Neural crest cell (in vitro differentiated cells): ENCODE measurements at places on chromosomes 2 and 18.

DNA sequence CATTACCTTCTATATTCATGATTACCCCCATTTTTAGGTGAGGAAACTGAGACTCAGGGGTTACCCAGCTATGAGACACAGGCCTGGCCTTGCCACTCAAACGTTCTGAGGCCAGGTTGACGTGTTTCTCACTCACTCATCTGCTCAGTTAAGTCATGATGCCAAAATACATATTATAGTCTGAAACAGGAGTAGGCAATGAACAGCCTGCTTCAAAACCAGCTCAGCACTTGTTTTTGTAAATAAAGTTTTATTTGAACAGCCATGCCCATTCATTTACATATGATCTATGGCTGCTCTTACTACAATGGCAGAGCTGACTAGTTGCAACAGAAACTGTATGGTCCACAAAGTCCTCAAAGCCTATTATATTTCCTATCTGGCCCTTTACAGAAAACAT, 74.1 kb upstream of the SMAD2 start:
- DNase-seq: no peak

GRCh38 chr18:63895190-63895589, 7.7 kb downstream of the SERPINB2 start:
- DNase-seq: no peak

DNA sequence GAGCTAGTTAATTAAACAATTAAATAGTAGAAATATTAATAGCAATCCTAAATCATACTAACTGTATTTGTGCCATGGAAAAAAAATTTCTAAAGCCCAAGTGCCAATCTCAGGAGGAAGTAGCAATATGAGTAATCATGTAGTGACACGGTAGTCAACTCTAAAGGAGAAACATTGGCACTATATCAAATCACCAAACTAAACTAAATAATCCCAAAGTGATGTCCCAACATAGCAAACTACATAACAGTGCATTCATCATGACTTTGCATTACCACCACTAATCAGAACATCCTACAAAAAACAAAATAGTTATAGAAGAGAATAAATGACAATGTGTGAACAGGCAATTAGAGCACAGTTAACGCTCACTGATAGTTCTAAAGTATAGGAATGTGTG, 195.1 kb downstream of the EXOC6B start:
- no peak for DNase-seq

DNA sequence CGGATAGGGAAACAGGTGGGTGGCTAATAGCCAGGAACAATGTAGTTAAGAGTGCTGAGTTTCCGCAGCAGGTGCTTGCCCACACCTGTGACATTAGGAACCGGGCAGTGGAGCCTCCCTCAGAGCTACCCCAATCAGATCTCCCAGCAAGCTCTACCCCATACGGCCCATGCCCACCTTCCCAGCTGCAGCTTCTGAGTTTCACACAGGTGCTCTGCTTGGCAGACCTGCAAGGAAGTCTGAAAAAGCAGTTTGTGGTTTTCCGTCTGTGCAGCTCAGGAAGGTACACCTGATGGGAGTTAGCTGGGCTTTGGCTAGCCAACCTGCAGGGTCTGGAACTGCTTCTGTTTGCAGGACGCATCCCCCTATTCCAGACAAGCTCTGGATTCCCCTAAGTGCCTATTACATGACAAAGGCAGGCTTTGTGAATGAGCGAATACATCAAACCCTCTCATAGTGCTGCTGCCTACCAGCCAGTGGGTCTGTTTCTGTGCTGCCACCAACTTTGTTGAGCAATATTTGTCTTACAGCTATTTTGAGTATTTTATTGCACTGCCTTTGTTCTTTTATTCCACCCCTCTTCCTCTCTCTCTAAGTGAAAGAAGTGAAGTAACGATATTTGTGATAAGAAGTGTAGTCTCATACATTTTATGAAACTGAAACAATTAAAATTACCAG, 24.7 kb upstream of the CEP68 start:
- DNase-seq: no peak

GRCh38 chr2:106085181-106085940, 108.7 kb downstream of the UXS1 start:
- DNase-seq: no peak

- DNase-seq: no peak
These were observed 1.5 kb upstream of the UGP2 start for GRCh38 chr2:63840081-63840784.

DNA sequence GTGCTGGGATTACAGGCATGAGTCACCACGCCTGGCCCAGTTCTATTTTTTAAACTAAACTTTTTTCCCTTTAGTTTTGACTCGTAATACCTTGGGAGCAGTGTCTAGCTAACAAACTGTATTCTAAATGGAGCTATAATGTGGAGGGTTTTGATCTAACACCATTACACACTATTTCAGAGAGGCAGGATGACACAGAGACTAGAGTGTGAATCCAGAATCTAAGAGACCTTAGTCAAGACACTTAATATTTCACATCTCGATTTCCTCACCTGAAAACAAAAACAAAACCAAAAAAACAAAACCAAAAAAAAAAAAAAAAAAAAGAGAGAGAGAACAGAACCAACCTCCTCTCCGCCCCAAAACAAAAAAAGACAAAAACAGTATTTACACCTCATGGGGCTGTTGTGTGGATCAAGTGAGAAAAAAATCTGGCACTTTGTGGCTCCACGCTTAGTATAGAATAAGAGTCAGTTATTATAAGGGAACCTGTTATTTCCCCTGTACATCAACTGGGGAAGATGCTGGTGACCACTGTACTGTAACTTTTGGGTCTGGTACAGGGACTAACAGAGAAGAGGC, 31.3 kb downstream of the DARS1 start:
- DNase-seq: no peak

GRCh38 chr2:220811952-220812570, 760.0 kb downstream of the EPHA4 start:
- no peak for DNase-seq

DNA sequence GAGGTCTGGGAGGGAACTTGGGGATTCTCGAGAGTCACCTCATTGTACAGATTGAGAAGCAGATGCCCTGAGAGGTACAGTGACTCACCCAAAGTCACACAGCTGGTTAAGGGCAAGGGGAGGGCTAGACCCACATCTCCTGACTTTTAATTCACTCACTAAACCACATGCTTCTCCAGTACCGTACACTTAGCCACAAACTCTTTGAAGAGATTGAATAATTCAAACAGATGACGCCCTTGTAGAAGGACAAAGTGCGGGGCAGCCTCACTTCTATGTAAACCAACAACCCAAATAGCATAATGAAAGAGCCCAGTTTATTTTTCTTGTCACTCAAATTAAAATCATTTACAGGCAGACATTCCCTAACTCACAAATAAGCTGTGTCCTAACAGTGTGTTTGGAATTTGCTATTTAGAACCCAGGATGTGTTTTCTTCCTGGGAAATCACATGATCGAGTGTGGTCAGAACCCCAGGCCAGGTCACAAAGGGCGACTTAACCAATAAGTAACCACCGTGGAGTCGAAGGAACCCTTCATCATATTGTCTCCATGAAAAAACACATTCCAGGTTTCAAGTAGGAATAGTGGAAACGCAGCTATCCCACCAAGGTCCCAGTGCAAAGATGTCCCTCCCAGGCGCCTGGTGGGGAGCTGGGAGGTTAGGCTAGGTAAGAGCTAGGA, 35.8 kb upstream of the PTPN4 start:
- no peak for DNase-seq

DNA sequence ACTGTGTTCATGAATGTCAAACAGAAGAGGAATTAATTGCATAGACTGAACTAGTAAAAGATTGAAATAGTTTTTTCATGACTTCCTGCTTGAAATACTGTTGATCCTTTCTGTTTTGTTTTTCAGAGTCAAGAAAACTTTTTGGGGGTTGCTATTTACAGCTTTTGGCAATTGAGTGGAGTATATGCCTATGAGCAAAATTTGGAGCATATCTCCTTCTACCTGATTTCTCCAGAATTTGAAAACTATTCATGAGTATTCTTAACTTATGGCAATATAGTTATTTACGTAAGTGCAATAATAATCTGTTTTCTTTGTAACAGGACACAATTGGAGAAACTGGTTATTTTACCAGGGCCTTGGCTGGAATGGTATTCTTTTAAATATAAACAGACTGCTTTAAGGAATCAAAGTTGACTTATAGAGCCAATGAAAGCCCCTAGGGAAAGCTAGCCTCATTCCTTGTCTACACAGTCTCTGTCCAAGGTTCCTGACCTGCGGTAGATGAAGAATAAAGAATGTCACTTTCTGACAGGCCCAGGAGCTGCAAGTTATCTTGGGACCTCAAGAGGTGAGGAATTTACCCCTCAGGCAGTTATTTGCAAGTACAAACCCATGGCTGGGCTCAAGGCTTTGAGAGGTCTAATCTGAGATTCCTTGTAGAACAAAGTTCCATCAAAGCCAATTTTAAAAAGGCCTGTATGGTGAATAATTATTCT, 193.5 kb upstream of the NDUFV2 start:
- DNase-seq: no peak

DNA sequence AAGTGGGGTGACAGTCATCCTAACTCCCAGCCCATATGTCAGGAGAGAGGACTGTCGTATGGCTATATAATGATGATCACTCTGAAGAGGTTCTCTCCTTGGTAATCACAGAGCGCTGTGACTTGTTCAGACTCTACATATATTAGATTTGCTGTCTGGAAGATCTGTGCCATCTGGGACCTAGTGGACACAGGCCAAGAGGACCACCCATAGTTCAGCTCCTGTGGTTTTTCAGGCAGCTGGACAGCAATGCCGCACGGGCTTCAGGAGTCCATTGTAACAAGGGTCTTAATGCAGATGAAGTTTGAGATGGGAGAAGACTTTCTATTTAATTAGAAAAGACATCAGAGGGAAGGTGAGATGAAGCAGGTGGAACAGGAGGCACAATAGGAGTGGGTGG, 40.1 kb upstream of the EPHA4 start:
- DNase-seq: no peak

DNA sequence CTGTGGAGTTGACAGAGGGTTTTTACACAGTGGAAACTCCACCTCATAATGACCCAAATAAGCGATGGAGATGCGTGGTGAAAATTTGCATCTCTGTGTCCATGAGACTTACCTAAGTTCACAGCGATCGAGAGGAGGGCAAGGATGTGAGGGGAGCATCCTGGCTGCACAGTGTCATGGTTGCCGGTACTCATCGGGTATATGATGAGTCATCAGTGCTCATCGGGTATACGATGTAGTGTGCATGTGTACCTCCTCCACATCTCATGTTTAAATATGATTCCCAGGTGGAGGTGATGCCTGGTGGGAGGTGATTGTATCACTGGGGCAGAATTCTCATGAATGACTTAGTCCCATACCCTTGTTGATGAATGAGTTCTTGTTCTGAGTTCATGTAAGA, 233.5 kb downstream of the MYT1L start:
- no peak for DNase-seq

DNA sequence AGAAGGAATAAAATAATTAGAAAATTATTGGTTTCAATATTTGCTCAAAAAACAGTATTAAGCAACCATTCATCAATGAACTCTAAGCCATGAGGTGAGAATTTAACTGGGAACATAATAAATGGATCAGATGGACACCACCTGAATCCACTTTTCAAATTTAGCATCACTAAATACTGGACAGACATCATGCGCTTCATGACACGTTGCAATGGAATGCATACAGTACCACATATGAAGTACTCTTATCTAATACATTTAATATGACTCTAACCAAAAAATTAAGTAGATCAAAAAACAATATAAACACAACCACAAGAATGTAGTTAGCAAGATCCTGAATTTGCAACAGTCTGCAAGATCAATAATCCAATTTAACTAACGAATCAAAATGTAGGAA, 76.6 kb downstream of the COBLL1 start:
- no peak for DNase-seq

GRCh38 chr2:3423492-3424170, 44.1 kb downstream of the TRAPPC12 start:
- DNase-seq: peak; percentile 84

DNA sequence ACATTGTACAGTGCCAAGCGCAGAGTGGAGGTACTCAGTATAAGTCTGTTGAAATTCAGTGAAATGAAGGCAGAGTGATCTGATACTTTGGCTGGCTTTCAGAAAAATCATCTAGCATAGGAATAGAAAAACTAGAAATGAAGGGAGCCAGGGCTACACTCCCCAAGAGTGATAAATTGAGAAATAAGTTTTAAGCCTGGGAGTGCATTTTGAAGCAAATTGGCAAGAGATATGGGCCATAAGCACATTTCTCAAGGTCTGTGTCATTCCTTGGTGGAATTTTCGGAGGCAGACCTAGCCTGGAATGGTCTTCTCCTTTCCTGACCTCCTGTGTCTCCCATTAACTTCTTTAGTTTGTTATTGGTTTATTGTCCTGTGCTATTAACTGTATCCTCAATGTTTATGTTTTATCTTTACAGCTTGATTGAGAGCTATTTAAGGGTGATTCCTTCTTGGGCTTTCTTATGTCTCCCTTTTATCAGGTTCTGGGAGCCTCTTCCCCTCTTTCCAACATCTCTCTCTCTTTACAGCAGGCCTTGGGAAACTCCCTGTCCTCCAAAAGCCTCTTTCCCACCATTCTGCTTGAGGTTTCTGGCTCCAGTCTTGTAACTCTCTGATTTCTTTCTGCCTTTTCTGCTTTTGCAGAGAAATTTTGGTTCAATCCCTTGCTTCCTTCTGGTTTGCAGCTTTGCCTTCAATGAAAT, 649.5 kb downstream of the SLC4A3 start:
- DNase-seq: no peak

GRCh38 chr2:237336131-237336530, 77.8 kb downstream of the COL6A3 start:
- DNase-seq: no peak

GRCh38 chr2:173830170-173830569, 135.0 kb downstream of the SP3 start:
- DNase-seq: no peak

DNA sequence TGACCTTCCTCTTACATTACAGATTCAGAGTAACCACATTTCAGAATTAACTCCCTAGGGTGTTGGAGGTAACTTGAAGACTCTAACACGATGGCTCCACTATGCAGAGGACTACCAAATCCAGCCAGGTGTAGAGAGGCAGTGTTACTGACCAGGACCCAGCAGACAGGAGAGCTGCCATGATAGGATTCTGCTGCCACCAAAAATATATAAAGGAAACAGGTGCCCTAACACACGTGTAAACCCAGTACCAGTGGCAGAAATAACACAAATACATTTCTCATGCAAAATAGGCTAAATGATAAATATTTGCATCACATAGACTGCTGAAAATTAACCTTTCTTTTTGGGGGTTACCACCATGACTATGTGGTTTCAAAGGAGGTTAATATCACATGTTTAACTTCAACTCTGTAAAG, 7.0 kb downstream of the ZBTB14 start:
- DNase-seq: no peak

DNA sequence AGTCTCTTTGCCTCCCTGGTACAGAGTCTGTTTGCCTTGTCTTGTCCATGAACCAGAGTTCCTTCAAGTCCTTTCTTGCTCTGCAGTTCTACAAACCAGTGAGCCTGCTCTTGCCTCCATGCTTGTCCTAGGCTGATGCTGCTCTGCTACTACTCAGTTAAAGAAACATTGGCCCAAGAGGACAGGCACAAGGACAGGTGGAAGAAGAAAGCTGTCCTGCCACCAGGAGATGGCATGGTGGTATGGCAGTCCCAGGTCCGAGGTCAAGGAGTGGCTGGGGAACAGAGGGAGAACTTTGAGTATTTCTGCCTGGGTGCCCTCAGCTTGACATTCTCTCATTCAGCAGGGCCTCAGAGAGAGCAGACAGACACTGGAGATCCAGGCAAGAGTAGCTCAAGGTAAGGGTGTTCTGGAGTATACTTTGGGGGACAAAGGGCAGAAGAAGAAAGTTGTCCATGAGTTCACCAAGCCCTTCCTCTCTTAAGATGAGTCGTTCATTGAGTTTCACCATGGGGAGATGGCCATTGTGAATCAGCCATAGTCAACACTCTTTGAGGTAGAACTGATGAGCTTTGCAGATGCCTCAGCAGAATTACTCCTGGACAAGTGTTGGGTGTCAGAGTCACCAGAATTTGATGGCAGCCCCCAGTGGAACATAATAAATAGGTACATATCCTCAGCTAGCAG, 20.4 kb downstream of the TTC32 start:
- no peak for DNase-seq
